ENCODE measurements at places on chromosomes 13 and 19.

GRCh38 chr13:73090116-73090822, 31.5 kb downstream of the KLF5 start:
- peak; percentile 15 for DNase-seq

GRCh38 chr19:3367628-3368440, 1.5 kb downstream of the NFIC start:
- no peak for DNase-seq

GRCh38 chr13:49373716-49374115, 70.1 kb downstream of the CAB39L start:
- DNase-seq, result no peak

DNA sequence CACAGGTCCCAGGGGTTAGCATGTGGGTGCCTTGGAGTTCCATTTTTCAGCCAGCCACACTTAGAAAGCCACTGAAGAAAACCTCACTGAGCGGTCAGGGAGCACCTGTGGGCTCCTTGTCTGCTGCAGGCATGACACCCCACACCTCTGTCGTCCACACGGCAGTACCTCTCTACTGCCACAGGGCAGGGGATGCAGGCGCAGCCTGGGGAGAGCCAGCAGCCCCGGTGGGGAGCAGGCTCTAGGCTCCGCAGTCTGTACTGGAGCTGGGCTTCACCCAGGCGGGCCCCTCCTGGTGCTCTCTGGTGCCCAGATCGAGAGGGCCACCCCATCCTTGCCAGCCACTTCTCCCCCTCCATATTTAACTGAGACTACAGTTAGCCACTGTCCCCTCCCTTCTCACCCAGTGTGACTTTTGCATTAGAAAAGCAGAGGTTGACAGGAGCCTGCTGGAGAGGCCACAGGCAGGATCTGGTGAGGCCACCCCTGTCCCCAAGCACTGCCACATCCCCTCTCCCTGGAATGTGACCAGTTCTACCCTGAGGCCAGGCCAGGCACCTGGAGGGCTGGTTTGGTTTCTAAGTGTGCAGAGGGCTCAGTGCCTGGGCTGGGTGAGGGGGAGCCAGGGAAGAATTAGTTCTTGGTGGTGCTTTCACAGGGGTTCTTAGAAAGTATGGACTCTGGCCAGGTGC, 104.4 kb downstream of the KDM4B start:
- DNase-seq, result no peak

DNA sequence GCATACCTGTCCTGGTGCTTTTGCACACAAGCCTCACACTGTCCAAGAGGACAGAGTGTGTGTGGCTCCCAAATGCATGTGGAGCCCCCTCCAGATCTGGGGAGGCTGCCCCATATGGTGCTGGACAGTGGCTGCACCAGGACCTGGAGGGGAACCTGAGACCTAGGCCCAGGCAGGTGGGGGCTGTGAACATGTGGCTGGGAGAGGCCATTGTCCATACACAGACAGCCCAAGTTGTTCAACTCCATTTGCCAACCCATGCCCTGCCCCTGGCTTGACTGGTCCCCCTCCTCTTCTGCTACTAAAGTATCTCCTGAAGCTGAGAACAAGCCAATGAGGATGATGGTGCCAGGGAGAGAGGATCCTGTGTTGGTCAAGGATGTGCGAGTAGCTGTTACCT, 94.0 kb downstream of the ING1 start:
- DNase-seq, result no peak

DNA sequence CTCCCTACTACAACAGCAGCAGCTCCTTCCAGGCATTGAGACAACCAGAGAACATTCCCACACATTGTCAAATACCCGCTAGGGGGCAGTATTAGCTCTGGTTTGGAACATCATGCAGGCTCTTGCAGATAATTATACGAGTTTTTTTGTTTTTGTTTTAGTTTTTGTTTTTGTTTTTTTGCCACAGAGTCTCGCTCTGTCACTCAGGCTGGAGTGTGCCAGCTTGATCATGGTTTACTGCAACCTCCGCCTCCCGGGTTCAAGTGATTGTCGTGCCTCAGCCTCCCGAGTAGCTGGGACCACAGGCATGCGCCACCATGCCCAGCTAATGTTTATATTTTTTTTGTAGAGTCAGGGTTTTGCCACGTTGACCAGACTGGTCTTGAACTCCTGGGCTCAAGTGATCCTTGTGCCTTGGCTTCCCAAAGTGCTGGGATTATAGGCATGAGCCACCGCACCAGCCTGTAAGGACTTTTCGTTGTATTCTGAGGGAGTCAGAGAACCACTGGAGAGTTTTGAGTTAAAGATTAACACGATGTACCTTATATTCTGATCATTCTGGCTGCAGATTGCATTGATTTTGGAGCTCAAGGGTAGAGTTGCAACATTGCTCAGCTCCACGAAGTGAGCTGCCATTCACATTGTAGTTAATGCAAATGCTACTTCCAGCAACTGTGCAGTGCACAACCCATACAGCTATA, 41.7 kb upstream of the CEACAM20 start:
- peak; percentile 62 for DNase-seq

DNA sequence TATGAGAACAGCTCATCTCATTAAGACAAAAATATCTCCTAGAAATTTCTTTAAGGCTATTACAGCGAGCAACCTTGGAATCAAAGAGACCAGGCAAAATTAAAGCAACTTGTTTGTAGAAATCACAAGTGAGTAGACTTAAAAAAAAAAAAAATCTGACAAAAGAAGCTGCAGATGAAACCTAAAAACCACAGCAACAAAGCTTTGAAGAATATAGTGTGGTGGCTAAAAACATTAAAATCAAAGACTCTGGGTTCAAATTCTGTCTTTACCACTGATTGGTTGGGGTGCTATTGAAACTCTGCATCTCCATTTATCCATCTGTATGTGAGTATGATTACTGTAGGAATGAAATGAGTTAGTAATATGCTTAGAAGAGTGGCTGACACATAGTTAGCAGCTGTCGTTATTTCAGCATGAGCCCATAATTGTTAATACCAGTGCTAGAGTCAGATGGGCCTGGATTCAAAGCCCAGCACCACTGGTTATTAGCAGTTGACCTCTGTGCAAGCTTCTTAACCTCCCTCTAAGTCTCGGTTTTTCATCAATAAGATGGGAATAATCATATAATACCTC, 157.6 kb downstream of the FOXO1 start:
- no peak for DNase-seq

DNA sequence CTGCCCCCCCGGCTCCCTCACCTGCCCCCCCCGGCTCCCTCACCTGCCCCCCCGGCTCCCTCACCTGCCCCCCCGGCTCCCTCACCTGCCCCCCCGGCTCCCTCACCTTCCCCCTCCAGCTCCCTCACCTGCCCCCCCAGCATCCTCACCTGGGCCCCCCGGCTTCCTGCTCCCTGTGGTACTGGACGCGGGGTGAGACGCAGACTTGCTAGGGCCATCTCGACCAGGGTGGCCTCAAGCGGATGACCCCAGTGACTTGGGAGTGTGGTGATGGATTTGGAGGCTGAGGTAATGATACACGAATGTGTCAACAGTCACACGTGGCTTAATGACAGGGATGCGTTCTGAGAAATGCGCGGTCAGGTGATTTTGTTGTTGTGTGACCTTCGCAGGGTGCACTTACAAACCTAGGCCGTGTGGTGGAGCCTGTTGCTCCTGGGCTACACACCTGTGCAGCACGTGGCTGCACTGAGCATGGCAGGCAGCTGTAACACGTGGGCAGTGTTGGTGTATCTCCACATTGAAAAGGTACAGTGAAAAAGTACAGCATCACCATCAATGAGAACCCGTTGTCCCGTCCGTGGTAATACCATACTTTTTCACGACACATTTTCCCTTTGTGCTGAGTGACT, 197.8 kb downstream of the TEX29 start:
- no peak for DNase-seq

All from CD4-positive, alpha-beta T cell treated with Interleukin-17A for 1 hour (primary cell).